Astrocyte of the spinal cord (primary cell): ENCODE measurements at places on chromosomes 11 and 22.

DNA sequence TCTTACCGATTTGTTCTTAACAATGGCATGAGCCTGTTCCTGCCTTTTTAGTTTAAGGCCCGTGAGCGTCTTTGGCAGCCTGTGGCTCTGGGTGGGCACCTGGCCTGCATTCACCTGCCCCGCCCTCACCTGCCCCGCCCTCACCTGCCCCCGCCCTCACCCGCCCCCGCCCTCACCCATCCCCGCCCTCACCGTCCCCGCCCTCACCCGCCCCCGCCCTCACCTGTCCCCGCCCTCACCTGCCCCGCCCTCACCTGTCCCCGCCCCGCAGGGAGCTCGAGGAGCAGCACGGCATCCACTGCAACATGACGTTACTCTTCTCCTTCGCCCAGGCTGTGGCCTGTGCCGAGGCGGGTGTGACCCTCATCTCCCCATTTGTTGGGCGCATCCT, 14.2 kb downstream of the GATD1 start:
- no peak for DNase-seq

DNA sequence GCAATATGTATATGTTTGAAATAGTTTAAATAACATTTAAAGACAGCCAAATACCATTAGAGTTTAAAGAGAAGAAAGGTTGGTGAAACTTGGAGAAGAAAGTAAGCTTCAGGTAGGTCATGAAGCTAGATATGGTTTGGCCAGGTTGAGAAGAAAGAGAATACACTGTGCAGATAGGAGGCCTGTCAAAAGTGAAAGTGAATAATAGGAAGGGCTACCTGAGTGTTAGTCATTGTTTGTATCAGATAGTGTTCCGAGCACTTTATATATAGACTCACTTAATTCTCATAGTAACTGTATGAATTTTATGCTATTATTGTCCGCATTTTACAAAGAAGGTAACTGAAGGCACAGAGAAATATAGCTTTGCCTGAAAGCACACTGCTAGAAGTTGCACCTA, 56.9 kb downstream of the USP47 start:
- DNase-seq: no peak

DNA sequence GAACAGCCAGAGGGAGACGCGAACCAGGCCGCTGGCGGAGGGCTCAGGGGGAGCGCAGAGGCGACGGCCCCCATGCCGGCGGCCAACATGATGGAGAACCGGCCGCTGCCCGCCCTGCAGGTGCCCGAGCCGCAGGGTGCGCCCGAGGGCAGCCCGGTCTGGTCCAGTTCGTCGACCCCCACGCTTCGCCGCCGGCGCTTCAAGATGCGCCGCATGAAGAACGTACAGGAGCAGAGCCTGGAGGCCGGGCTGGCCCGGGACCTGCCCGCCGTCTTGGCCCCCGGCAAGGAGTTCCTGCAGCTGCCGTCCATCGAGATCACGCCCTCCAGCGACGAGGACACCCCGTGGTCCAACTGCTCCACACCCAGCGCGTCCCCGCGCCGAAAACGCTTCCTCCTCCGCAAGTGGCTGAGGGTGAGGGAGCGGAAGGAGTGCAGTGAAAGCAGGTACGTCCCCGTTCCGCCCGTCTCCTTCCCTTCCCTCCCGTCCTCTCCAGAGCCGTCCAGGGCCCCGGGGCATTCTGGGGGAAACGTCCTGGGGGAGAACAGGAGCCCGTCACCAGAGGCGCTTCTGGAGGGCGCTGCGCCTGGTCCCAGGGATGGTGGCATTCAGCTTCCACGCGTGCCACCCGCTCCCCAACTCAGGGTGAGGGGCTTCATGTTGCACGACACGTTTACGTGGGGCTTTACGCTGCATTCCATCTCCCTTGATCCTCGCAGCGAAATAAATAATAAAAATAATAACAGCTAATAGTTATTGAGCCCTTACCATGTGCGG, 840 bp downstream of the GRAMD1B start:
- DNase-seq: peak; percentile 60

- DNase-seq: no peak
Measured at GRCh38 chr11:122882857-122883645, 492 bp downstream of the JHY start.

DNA sequence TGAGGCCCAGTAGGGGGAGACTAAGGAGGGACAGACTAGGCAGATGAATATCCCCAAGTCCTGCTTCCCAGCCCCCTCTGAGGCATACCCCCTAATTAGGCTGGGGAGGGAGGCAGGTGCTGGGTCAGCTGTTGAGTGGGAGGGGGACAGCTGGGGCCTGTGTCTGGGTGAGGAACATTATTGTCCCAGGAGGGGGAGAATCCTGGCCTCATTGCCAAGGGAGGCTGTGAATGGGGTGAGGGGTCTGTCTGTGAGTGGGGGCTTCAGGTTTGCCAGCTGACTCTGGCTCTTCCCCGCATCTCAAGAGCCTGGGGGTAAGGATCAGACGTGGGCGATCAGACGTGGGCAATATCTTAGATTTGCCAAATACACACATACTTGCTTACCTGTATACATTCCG, 2.1 kb downstream of the INPPL1 start:
- no peak for DNase-seq
